ENCODE measurements at places on chromosomes 4 and X. TPM values are rescaled to one million over a fixed set of nuclear protein-coding genes. Genes with fewer than 3 reads are reported as not detected.

The IL3RA gene
- not detected for total RNA-seq

The NDUFA1 gene
- 93.8 TPM for total RNA-seq

The SPANXN3 gene
- not detected for total RNA-seq

The OTC gene
- not detected for total RNA-seq

The CXorf38 gene
- 17.5 TPM for total RNA-seq

The LYAR gene
- total RNA-seq, result 97.6 TPM
